Heart left ventricle (tissue), 16 donors: ENCODE measurements at places on chromosomes 1 and 21. TPM values are rescaled to one million over a fixed set of nuclear protein-coding genes. Genes with fewer than 3 reads are reported as not detected.

- no peak for DNase-seq
Observed at GRCh38 chr1:84972377-84972987, 24.4 kb downstream of the MCOLN2 start.

DNA sequence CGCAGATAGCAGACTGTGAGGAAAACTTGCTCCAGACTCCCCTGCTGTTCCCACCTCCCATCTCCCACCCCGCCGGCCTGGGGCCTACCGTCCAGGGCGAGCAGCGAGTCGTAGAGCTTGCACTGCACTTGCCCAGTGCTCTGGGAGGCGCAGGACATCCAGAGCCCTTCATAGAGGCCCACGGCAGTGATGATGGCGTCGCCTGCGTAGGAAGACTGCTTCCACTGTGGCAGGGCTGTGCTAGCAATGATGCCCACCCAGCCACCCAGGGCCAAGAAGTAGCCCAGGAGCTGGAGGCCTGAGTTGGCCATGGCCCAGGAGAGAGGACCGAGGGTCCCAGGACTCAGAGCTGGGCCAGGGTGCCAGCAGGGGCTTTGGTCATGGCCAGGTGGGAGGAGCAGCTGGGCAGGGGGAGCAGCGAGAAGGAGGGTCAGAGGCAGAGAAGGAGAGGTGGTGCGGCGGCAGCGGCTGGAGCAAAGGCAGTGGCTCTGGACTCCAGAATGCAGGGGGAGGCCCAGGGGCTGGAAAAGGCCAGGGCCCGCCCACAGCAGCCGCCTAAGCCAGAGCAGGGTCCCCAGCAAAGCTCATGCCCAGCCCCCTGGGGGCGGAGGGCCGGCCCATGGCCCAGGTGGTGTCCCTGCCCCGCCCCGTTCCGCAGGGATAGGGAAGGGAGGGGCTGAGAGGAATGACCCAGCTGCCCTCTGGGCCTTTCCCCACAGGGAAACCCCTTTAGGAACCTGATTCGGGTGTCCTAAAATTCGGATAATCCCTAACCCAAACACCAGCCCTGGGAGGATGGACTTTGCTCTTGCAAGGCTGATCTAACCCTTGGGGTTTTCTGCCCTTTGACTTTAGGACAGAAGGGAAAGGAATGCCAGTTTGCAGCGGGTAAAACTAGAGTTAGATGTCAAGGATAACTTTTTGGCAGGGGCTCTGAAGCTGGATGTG, at the start of gene CLDN19:
TSS of gene CLDN19 (minus strand) at position 484 of the 948 bp plus-strand sequence. CDS start at position 311, 173 bp downstream.
- no peak for DNase-seq

DNA sequence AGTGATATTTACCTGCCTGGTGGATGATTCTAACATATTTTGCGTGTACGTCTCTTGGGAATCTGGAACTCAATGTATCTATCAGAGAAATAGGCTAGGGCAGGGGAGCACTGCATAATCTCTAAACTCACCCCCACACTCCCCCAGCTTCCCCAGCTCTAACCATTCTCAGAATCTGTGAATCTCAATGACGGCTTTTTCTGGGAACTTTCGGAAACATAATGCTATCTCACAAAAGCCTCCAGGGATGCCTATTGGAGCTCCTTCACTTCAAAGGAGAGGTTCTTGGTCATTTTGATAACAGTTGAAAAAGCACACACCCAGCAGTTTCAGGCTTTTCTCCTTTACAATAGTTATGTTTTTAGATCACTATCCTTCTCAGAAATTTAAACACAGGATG, 113.8 kb upstream of the MAGI3 start:
- no peak for DNase-seq

DNA sequence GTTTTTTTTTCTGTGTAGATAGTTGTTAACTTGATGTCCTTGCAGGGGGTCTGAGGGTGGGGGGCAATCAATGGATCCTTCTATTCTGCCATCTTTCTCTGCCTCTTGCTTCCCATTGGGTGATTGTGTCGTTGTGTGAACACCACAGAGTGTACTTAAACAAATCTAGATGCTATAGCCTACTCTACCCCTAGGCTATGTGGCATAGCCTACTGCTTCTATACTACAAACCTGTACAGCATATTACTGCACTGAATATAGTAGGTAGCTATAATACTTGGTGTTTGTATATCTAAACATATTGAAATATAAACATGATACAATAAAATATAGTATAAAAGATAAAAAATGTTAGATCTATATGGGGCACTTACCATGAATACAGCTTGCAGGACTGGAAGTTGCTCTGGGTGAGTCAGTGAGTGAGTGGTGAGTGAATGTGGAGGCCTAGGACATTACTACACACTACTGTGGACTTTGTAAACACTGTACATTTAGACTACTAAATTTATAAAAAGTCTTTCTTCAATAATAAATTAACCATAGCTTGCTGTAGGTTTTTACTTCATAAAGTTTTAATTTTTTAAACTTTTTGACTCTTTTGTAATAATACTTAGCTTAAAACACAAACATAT, 105.4 kb downstream of the CENPF start:
- DNase-seq = no peak

- no peak for DNase-seq
Observed at GRCh38 chr1:29712284-29712651, 475.9 kb downstream of the PTPRU start.

- no peak for DNase-seq
Observed at GRCh38 chr1:43582162-43582566, 51.5 kb downstream of the PTPRF start.

DNA sequence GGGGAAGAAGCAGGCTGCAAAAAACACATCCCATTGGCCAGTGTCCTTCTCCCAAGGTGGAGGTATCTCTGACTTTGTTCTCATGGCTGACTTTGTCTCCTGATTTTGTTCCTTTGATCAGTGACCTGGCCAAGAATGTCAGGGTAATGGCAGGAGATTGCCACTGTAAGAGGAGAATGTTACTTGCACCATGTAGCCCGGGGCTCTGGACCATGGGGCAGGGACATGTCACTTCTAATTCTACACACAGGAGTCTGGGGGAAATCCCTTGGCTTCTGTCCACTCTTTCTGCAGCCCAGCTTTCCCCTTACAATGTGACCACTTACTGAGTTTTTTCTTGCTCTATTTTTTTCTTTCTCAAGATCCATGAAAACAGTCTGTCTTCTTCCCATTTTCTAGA, 87.7 kb upstream of the LRRN2 start:
- no peak for DNase-seq

DNA sequence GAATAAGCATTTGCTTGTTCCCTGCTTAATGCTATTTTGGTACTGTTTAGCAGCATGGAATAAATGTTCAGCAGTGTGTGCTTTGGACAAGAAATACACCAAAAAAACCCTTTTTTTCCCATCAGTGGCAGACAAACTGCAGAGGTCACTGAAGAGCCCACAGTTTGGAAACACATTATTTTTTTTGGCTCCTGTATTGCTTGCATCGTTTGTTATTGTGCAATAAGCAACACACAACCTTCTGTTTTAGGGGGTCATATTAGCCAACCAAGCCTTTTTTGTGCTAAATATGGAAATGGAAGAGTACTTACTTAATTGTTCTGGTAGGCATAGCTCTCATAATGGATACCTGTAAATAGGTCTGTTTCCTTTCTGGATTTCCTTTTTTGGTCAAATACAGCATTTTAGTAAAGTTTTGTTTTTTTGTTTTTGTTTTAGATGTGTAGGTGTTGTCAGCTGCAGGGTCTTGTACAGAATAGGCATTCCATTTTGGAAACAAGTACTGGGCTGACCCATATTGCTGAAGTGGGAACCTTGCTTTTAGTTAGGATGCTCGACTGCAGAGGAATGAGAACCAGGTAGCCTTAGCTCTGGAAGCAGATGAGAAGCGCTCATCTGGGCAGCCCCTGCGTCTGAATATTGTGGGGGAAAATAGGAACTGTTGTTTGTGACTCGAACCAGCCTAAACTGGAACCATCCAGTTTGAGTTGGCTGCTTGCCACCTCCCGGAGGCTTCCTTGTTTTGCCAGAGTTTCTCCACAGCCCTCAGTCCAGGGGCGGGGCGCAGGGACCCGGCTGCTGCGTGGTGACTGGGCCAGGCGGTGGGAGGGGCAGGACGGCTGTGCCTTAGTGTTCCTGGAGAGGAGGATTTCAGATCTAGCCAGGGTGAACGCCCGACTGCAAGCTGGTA, 38.4 kb downstream of the SPEN start:
- peak; percentile 99 for DNase-seq

DNA sequence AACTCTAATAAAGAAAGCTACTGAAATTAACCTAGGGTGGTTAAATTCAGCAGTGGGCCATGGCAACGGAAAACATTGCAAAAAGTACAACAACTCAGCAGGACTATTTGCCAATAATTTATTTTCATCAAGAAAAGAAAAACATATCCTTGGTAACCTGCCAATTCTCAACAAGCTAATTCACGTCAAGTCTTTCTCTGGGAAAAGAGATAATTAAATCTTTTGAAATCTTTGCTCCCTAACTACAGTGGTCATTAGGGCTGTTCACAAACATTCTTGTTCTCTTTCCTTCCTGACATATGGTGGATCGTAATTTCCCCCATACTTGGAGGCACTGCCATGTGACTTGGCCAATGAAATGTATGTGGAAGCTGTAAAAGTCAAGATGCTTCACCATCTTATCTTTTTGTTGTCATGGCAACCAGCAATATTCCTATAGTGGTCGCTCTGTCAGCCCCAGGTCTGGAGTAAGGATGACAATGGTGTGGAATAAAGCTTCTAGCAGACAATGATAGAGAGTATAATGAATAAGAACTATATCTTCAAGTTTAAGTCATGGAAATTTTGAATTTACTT, 29.6 kb upstream of the ZNF326 start:
- DNase-seq = no peak

GRCh38 chr21:39788383-39788782, 43.4 kb downstream of the IGSF5 start:
- DNase-seq = peak; percentile 75

DNA sequence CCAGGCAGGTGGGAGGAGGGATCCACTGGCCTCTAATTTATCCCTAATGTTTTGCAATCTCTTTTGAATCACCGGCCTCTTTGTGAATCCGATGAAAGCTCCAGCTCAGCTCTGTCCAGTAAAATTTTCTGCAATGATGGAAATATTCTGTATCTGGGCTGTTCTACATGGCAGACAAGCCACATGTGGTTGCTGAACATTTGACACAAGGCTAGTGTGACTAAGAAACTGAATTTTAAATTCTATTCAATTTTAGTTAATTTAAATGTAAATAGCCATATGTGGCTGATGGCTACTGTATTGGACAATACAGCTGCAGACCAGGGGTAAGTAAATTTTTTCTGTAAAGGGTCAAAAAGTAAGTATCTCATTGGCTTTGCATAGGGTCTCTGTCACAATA, 135.1 kb downstream of the CSMD2 start:
- DNase-seq = no peak

- DNase-seq = no peak
Observed at GRCh38 chr1:221100611-221101010, 221.4 kb downstream of the HLX start.

DNA sequence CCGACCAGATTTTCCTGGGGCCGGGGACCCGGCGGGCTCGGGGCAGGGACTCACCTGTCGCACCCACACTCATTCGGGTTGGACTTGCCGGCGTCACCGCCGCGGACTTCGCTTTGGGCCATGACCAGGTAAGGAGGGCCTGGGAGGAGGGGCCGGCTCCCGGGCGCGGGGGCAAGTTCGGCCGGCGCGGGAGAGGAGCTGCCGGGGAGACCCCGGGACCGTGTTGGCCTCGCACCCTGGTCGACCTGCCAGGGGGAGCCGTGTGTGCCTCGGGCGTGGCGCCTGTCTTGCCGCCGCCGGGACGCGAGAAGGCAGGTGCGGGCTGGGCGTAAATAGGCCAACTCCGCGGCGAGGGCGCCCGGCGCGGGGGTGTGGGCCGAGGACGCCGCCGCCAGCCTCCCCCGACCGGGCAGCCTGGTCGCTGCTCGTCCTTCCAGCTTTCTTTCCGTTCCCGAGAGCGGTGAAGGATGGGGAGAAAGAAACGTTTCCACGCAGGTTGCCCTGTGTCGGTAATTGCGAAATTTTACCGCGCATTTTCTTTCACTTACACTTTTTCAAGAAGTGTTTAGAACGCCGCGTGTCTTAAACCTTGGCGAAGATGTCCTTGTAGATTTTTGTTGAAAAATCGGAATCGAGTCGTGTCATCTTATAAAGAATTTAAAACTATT, 558 bp downstream of the USP1 start:
- peak; percentile 60 for DNase-seq

DNA sequence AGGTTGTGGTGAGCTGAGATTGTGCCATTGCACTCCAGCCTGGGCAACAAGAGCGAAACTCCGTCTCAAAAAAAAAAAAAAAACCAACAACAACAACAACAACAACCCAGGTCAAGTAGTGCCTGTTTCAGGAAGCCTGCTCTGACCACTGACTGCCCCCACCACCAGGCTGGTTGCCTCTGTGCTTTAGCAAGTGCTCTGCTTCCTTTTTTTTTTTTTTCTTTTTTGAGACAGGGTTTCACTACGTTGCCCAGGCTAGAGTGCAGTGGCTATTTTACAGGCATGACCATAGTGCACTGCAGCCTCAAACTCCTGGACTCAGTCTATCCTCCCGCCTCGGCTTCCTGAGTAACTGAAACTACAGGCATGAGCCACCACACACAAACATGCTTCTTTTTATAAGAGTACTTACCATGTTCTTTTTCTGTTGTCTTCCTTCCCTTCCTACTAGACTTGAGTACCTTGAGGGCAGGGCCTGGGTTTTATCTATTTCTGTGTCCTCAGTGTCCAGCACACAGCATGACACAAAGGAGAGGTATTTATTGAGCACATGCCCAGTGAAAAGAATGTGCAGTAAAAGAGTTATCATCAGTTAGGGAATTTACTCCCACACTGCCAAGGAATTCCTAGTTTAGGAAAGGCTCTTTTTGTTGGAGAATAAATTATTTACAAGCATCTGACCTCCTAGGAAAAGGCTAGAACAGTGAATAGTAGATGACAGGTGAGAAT, 9.9 kb upstream of the COA7 start:
- no peak for DNase-seq

GRCh38 chr1:224377676-224378006, 21.0 kb downstream of the CNIH4 start:
- DNase-seq = no peak

- DNase-seq = no peak
Observed at GRCh38 chr1:180198196-180198595, 31.9 kb upstream of the LHX4 start.

SPRR5 gene
- total RNA-seq = not detected

ALX3 gene
- not detected for total RNA-seq

ILDR2 gene
- 5.8 TPM for total RNA-seq

MPL gene
- total RNA-seq = 0.72 TPM

POU3F1 gene
- not detected for total RNA-seq

IFNAR1 gene
- total RNA-seq = 27.1 TPM

SCAF4 gene
- 17.3 TPM for total RNA-seq

BARHL2 gene
- not detected for total RNA-seq
